ENCODE measurements at places on chromosomes 1 and 21. TPM values are rescaled to one million over a fixed set of nuclear protein-coding genes. Genes with fewer than 3 reads are reported as not detected.
A peak's percentile ranks its signal among the peaks of the same experiment; 100 is the strongest.

The SYNJ1 gene
- total RNA-seq = 12.1 TPM

The TMPRSS3 gene
- not detected for total RNA-seq

The LGR6 gene
- 26.0 TPM for total RNA-seq

The EPS15 gene
- total RNA-seq = 44.6 TPM

The KIF26B gene
- not detected for total RNA-seq

The BMP8B gene
- total RNA-seq = not detected

The AMY1B gene
- not detected for total RNA-seq

The FCRL4 gene
- not detected for total RNA-seq

The FOXO6 gene
- 5.7 TPM for total RNA-seq

DNA sequence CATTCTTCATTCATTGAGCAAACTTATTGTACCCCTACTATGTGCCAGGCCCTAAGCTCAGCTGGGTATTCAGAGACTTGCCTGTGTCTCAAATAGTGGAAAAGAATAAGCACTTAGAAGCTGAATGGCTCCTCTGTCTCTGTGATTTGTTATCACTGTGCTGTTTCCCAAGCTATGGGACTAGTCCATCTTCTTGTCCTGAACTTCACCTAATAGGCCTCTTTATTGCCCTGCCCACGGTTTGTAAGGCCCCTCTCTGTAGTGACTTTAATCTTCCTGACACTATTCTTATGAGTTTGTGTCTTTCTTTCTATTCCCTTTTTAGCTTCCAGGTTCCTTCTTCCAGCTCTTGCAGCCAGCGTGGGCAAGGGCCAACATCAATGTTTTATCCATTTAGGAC lies 85.4 kb upstream of the LPGAT1 start:
- H3K27ac ChIP-seq = no peak overlapping the region
- no peak for DNase-seq
- H3K4me3 ChIP-seq = no peak overlapping the region
- H3K27me3 ChIP-seq = no peaks in the 10 kb centered on the region

DNA sequence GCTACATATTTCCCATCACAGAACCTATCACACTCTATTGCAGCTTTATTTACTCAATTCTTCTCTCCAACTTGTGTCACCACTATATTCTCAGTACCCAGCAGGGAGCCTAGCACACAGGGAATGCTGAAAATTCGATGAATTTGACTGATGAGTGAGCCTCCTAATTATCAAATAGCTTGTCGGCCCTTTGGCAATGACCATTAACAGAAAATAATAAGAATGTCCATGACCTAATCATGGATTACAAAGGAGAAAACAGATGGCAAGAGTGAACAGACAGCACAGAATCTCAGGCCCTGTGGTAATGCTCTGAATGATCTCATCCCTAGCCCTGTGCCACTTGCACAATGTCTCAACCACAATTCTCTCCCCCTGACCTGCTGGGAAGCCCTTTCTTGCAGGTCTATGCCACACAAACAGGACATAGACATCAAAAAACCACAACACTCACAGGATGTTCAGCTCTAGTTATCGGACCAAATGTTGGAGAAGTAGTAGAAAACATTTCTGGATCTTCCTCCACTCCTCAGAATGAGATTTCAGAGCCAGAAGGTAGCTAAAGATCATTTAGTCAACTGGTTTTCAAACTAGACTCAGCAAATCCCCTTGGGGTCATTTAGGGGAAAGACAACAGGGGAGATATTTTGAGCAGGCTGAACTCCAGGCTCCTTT lies 68.4 kb downstream of the LUZP1 start:
- peaks cover 10% of the 10 kb centered on the region for H3K4me1 ChIP-seq
- peak overlapping the region; percentile 67 for H3K27ac ChIP-seq
- no peaks in the 10 kb centered on the region for H3K27me3 ChIP-seq
- no peak for DNase-seq
- H3K4me3 ChIP-seq = no peak overlapping the region

- DNase-seq = no peak
- H3K27me3 ChIP-seq = no peaks in the 10 kb centered on the region
- H3K4me3 ChIP-seq = no peak overlapping the region
- H3K4me1 ChIP-seq = no peaks in the 10 kb centered on the region
Measured at GRCh38 chr1:154775621-154776605, 94.2 kb downstream of the KCNN3 start.

DNA sequence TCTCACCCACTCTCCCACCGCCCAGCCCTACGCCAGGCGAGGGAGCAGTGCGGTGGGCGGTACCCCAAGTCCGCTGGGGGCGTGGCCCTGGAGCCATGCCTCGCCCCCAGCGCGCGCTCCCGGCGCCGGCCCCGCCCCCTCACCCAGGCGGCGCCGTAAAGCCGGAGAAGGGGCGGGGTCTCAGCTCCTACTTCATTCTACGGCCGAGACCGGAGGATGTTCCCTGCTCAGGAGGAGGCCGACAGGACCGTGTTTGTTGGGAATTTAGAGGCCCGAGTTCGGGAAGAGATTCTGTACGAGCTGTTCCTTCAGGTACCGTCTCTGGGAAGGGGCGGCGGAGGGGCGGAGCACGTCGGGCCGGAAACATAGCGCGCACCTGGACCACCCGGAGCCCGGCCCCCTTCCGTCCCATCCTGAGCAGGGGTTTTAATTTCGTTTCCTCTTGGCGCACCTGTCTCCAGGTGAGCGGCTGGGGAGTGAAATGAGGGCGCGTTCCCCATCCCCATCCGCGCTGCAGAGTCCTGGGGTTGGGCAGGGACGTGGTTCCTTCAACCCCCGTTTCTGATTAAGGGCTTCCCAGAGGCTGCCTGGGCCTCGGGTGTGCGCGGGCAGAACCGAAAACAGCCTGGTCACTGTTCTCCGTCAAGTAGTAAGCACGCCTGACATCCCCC lies at the start of gene RBM11:
Gene RBM11 (plus strand): TSS at position 187 of the 671 bp plus-strand sequence. CDS start 30 bp downstream, at position 217.
- no peaks in the 10 kb centered on the region for H3K36me3 ChIP-seq
- no peak within 1 kb of the TSS for H3K27ac ChIP-seq
- H3K27me3 ChIP-seq = no peaks in the 10 kb centered on the region
- no peaks in the 10 kb centered on the region for H3K4me1 ChIP-seq
- H3K4me3 ChIP-seq = peak within 1 kb of the TSS; percentile 63
- no peak for DNase-seq

- DNase-seq = no peak
- no peaks in the 10 kb centered on the region for H3K27me3 ChIP-seq
- H3K36me3 ChIP-seq = no peaks in the 10 kb centered on the region
- no peak overlapping the region for H3K27ac ChIP-seq
- no peak overlapping the region for H3K4me3 ChIP-seq
- H3K4me1 ChIP-seq = no peaks in the 10 kb centered on the region
Measured at GRCh38 chr21:16201718-16202117, 471.9 kb downstream of the USP25 start.

DNA sequence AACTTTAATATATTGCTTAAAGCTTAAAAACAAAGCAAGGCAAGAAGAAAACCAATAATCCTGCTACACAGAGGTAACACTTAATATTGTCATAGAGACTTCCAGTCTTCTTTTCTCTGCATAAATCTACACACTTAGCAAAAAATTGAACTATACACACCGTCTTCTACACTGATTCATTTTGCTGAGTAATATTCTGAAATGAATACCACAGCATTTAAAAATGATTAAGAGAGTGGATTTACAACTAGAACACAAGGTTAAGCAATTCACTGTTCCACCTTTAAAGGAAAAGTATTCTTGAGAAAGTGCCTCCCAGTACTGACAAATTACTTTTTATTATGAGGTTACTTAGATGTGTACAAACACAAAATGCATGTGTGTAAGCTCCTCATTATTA lies 22.2 kb upstream of the ITPKB start:
- H3K27me3 ChIP-seq = no peaks in the 10 kb centered on the region
- H3K27ac ChIP-seq = no peak overlapping the region
- no peak for DNase-seq
- no peak overlapping the region for H3K4me3 ChIP-seq

- no peak overlapping the region for H3K27ac ChIP-seq
- peaks cover 5% of the 10 kb centered on the region for H3K4me1 ChIP-seq
- no peaks in the 10 kb centered on the region for H3K27me3 ChIP-seq
Measured at GRCh38 chr1:214583824-214584554, 19.0 kb upstream of the CENPF start.

DNA sequence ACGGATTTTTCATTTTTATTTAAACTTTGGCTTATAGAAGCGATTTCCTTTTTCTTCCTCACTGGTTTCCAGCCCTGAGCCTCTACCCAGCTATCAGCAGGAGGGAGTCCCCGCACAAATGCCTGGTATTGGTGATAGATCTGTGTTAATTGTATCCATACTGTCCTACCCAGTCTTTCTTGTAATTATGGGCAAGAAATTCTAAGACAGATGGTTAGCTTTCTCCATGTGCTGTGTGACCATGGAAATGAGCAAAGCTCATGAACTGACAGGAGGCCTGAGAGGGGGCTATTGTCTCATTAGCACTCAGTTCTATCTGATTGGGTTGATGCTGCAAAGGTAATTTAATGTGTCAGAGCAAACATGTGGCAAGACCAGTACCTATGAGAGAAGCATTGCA lies 108.1 kb upstream of the IVNS1ABP start:
- DNase-seq = no peak
- no peaks in the 10 kb centered on the region for H3K27me3 ChIP-seq
- H3K27ac ChIP-seq = no peak overlapping the region

DNA sequence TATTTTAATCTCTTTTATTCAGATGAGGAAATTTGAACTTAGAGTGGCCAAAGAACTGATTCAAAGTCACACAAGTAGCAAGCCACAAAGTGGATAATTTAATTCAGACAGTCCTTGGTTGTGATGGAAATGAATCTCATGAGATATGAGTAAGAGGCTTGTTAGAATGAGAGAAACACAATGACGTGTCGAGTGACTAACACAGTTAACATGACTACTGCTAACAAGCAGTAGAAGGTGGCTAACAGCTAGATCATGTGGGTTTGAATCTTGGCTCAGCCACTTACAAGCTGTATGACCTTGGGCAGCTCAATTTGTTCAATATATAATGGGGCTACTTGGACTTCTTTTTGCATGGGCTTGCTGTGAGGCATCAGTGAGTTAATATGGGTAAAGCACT lies 104.5 kb upstream of the LMO4 start:
- H3K4me3 ChIP-seq = no peak overlapping the region
- no peaks in the 10 kb centered on the region for H3K36me3 ChIP-seq
- H3K27me3 ChIP-seq = no peaks in the 10 kb centered on the region
- no peak for DNase-seq

DNA sequence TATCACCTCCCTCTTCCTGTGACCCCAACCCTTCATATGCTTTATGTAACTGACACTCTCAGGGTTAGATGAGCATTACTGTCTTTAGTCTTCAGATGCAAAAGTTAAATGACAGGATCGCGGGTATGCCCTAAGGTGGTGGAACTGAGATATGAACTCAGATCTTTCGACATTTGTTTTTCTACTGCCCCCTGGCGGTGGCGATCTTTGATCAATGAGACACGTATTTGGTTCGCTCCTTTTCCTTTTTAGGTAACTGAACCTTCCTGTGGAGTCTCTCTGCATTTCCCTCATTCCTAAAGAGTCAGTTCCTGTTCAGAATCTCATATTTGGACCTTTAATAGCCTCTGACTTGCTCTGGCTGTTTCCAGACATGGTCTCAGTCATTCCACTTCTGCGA lies 47.8 kb upstream of the ZP4 start:
- no peaks in the 10 kb centered on the region for H3K4me1 ChIP-seq
- no peak overlapping the region for H3K27ac ChIP-seq
- H3K36me3 ChIP-seq = no peaks in the 10 kb centered on the region
- H3K4me3 ChIP-seq = no peak overlapping the region

- peak; percentile 70 for DNase-seq
- H3K27ac ChIP-seq = peak overlapping the region; percentile 94
- H3K4me3 ChIP-seq = peak overlapping the region; percentile 27
- no peaks in the 10 kb centered on the region for H3K27me3 ChIP-seq
Measured at GRCh38 chr1:21939650-21940374, 2.7 kb upstream of the HSPG2 start.

DNA sequence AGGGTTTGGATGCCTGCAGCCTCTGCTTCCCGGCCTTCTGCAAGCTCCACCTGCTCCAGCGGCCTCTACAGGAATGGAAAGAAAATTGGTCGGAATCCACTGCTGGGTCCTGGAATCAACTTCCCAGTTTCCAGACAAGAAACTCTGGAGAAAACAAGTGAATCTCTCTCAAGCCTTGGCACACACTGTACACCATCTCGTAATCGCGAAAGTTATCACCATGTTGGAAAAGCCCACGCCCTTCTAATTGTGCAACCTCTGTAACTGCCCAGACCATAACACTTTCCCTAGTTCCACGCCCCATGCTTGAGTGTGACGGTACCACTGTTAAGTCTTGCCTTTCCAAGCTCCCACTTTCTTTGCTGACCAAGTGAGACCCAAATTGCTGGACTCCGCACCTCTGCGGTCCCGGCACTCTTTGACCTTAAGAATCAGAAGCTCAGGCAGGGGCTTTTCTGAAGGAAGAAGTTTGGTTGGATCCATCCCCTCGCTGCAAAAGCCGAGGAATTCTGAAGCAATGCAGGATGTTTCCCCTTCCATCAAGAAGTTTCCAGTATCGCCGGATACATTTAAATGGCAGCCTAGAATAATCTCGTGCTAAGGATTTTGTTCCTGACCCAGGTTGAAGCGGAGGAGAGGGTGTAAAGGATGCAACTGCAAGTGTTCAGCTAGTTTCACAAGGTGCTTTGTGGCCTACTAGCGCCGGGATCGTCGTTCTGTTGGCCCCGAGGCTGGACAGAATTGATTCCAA lies 6.2 kb downstream of the NR5A2 start:
- H3K4me1 ChIP-seq = peaks cover 6% of the 10 kb centered on the region
- no peak for DNase-seq
- peaks cover 15% of the 10 kb centered on the region for H3K27me3 ChIP-seq
- H3K4me3 ChIP-seq = no peak overlapping the region
- no peaks in the 10 kb centered on the region for H3K36me3 ChIP-seq

DNA sequence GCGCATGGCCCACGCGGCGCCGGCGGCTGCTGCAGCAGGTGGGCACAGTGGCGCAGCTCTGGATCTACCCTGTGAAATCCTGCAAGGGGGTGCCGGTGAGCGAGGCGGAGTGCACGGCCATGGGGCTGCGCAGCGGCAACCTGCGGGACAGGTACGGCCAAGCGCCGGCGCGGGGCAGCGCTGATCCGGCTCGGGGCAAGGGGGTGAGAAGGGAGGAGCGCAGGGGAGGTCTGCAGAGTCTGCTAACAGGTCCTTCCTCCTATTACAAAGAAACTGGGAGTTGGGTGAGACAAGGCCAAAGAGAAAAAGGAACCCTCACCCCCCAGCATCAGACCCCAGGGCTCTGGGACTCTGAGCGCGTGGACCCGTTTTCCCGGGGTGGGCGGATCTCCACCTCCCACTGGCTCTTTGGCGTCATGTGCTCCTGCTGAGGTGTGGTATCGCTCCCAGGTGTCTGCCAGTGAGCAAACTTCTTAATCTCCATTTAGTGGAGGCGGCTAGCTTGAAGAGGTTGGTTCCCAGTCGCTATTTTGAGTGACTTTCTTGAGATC lies 431 bp downstream of the MTARC1 start:
- DNase-seq = no peak
- peak overlapping the region; percentile 53 for H3K27ac ChIP-seq
- H3K4me1 ChIP-seq = peaks cover 20% of the 10 kb centered on the region
- peak overlapping the region; percentile 78 for H3K4me3 ChIP-seq
- H3K27me3 ChIP-seq = no peaks in the 10 kb centered on the region
- no peaks in the 10 kb centered on the region for H3K36me3 ChIP-seq

Measured in ascending aorta (tissue), 2 donors.